ENCODE measurements at places on chromosomes 13 and 19. TPM values are rescaled to one million over a fixed set of nuclear protein-coding genes. Genes with fewer than 3 reads are reported as not detected.
A peak's percentile ranks its signal among the peaks of the same experiment; 100 is the strongest.

Gene POLR1D
- 99.7 TPM for total RNA-seq

DNA sequence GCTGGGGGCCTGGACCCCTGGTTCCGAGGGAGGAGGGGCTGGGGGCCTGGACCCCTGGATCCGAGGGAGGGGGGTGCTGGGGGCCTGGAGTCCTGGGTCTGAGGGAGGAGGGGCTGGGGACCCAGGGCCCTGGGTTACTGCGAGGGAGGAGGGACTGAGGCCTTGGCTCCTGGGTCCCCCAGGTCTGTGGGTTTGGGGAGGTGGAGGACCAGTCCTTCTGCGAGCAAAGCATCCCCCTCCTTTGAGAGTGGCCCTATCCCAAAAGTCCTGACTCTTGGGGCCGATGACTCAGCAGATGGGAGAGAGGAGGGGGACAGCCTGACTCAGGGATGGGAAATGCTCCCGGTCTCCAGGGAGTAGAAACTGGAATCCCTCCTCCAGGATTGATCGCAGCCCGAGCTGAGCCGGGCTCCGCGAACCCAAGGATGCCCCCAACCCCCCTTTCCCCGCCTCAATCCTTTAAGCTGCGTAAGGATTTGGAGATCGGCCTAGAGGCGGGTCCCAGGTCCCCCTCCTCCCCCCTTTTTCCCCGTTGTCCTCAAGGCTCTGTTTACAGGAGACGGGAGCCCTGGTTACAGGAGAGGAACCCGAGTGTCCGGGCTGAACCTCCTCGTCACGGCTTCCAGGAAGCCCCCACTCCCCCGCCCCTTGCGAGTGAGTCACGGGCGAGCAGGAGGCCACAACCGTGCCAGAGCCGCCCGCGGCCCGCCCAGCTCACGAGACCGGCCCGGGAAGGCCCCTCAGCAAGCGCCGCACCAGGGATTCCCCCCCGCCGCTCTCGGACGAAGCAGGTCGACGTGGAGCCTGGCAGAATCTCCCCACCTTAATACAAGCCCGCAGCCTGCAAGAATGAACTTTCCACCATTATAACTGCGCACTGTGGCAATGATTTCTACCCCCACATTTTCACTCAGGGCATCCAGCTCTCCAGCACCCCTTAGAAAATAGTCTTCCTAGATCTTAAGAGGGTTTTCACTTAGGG lies 3.0 kb upstream of the ZFP36 start:
- DNase-seq = peak; percentile 96
- peaks cover 23% of the 10 kb centered on the region for H3K36me3 ChIP-seq
- peak overlapping the region; percentile 60 for H3K4me3 ChIP-seq
- peak overlapping the region; percentile 95 for H3K27ac ChIP-seq

- DNase-seq = no peak
- H3K4me3 ChIP-seq = no peak overlapping the region
- no peaks in the 10 kb centered on the region for H3K27me3 ChIP-seq
- H3K4me1 ChIP-seq = no peaks in the 10 kb centered on the region
- H3K27ac ChIP-seq = no peak overlapping the region
- peaks cover 15% of the 10 kb centered on the region for H3K36me3 ChIP-seq
Measured at GRCh38 chr19:49793561-49793840, 19.6 kb downstream of the FUZ start.

DNA sequence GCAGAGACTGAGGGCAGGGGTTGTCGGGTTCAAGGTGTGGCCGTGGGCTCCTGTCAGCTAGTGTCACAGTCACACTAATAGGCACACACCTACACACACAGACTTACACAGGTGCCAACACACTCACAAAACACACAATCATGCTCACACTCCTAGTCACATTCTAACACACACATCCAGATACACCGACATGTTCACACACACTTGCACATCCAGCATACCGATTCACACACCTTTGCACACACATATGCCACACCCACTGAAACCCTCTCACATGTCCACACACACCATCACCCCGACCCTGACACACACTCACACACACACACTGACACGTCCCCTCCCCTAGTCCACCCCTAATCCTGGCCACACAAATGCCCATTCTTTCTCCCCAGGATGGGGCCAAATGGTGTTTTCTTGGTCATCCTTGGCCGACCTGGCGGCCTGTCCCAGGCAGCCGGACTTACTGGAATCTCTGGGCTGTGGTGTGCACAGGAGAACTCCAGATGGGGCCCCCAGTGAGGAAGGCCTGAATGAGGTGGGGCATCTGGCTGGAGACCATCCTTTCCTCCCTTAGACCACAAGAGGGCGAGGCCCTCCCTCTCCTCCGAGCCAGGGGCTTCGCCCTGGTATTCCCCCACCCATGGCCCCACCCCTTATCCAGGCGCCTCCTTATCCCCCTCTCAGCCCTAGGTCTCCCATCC lies 19.1 kb upstream of the PNMA8B start:
- no peak overlapping the region for H3K27ac ChIP-seq
- H3K36me3 ChIP-seq = no peaks in the 10 kb centered on the region
- no peak for DNase-seq
- H3K4me3 ChIP-seq = no peak overlapping the region

All from activated CD8-positive, alpha-beta memory T cell treated with anti-CD3 and anti-CD28 coated beads, Interleukin-2, amount 10 ng/mL, durations not matched to agents 7 days and 5 days (primary cell).